ENCODE measurements at places on chromosomes 12 and 14.

GRCh38 chr12:98955284-98955683 is 310.2 kb downstream of the APAF1 start:
- DNase-seq: peak; percentile 80

DNA sequence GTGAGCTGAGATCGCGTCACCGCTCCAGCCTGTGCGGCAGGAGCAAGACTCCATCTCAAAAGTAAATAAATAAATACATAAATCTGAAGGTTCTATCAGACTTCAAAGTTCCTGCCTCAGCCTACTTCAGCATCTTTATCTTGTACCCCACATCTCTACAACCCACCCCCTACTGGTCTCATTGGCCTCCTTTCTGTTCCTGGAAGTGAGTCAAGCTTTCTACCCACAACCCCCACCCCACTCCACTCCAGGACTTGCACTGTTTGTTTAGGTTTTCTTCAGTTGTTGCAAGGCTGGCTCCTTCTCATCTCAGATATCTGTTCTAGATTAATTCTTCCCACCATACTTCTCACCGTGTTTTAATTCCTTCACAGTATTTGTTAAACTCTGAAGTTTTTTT is 714 bp upstream of the PSMC6 start:
- DNase-seq: no peak

- no peak for DNase-seq
These were observed 29.0 kb upstream of the AMN start for GRCh38 chr14:102893452-102893851.

- DNase-seq: peak; percentile 80
These were observed 80.6 kb upstream of the DBX2 start for GRCh38 chr12:45131506-45131905.

- no peak for DNase-seq
These were observed 83.3 kb downstream of the PLXNC1 start for GRCh38 chr12:94231709-94232108.

DNA sequence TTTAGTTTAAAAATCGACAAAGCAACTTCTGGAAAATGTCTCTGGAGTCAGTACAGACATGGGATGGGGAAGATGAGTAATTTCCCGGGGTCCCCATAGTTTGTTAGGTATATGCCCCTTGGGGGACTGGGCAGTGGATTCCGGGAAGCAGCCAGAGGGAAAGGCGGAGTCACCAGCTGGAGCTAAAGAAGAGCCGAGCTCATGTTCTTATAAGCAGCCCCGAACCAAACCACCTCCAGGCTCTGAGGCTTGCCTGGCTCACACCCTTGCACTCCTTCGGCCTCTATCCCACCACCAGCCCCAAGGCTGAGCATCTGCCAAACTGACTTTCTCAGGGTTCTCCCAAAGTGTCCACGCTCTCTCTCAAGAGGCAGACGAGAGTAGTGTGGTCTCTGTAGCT is 117.8 kb downstream of the PAH start:
- no peak for DNase-seq
